Posterior cingulate gyrus (tissue), 11 donors: ENCODE measurements at places on chromosomes 2 and 18.
A peak's percentile ranks its signal among the peaks of the same experiment; 100 is the strongest.

GRCh38 chr2:34827398-34827797 lies 1228.3 kb upstream of the FAM98A start:
- no peak for DNase-seq

GRCh38 chr18:77366720-77367641 lies 117.3 kb downstream of the GALR1 start:
- peak; percentile 66 for DNase-seq

- DNase-seq, result no peak
These were observed 57.1 kb downstream of the PDK1 start for GRCh38 chr2:172613040-172613439.

DNA sequence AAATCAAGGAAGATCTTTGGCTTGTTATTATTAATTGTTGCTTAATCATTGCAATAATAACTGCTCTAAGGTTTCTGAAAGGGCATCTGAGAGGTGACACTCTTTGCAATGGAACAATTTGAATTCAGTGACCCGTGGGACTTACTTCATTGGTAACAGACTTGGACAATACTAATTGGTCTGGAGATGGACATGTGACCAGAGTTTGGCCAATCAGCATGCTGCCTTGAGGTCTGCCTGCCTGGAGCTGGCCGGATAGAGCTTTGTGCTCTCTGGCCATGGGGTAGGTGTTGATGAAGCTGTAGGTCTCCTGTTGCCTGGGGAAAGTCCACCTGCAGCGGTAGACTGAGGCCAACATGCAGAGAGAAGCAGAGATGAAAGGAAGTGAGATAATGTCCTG lies 24.0 kb upstream of the VPS4B start:
- no peak for DNase-seq

DNA sequence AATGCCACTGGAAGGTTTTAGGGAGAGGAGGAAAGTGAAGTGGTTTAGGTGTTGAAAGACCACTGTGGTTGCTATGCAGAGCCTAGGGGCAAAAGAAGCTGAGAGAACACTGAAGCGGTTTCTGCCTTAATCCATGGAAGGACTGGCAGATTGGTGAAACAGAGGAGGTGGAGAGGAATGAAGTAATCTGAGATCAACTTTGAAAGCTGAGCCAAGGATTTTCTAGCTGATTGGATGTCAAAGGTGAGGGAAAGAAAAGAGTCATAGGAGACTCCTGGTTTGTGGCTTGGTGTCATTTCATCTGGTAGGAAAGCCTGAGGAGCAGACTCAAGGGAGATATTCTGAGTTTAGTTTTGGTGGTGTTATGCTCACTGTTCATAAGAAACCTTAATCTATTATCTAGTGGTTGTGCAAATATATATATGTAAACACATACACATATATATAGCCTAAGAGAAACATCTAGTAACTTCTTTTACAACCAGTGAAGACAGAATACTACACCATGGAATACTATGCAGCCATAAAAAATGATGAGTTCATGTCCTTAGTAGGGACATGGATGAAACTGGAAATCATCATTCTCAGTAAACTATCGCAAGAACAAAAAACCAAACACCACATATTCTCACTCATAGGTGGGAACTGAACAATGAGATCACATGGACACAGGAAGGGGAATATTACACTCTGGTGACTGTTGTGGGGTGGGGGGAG lies 134.1 kb upstream of the CREB1 start:
- no peak for DNase-seq

DNA sequence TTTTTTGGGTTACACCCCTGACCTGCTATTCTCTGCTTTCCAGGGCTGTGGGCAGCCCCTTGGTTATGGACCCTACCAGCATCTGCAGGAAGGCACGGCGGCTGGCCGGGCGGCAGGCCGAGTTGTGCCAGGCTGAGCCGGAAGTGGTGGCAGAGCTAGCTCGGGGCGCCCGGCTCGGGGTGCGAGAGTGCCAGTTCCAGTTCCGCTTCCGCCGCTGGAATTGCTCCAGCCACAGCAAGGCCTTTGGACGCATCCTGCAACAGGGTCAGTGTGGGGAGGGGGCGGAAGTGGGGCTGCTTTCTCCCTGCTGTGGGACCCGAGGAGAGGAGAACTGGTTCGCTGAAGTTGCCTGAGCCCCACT lies 9.7 kb upstream of the WNT10A start:
- DNase-seq, result no peak

DNA sequence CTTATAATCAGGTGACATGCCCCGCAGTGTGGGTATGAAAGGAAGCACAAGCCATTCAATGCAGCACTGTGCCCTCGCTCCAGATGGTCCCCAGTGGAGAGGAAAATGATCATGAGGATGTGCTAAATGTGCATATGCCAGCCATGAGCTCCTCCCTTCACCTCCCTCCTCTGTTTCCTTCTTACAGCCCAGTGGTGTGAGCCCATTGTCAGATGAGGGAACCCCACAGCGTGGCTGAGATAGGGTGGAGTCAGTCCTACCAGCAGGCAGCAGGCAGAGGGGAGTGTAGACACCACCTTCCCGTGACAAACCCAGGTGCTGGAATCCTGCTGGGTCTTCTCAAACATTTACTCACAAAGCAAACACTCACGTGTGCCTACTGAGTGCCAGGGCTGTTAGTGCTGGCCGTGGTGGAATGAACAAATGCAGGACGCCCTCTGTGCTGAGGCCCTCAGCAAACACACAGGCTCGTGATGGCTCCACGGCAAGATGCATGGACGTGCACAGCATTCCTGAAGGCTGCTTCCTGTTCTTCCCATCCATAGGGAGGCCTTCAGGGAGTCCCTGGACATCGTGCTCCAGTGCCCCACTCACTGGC lies 181.7 kb upstream of the TPO start:
- DNase-seq, result no peak

GRCh38 chr2:186256540-186256939 lies 229.5 kb upstream of the ZC3H15 start:
- DNase-seq, result no peak

GRCh38 chr2:121171625-121172119 lies 113.3 kb downstream of the TFCP2L1 start:
- no peak for DNase-seq

GRCh38 chr2:74743778-74744177 lies 89.7 kb downstream of the SEMA4F start:
- no peak for DNase-seq

DNA sequence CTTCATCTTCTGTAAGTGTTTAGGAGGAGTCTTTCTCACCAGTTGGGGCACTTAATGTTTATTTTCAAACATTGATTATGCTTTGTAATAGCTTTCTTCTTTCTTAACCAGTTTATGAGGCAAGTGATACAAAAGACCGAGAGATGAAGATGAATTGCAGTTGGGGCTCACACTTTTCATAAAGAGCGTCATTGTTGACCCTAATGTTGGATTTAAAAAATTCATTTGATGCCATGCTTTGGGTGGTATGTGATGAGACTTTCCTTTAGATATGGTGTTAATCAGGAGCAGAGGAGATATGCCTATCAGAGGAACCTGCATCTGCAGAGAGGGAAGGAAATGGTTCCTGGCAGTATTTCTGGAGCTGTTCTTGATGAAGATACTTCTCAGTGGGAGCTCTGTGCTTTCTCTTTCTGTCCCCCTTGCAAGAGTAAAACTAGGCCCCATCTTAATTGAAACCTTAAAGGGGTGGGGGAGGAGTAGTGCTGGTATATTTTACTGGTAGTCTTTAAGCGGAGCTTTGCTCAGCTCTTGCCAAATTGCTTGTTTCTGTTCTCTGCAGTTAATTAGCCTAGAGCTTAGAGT lies 2.3 kb downstream of the EML4 start:
- DNase-seq, result no peak

DNA sequence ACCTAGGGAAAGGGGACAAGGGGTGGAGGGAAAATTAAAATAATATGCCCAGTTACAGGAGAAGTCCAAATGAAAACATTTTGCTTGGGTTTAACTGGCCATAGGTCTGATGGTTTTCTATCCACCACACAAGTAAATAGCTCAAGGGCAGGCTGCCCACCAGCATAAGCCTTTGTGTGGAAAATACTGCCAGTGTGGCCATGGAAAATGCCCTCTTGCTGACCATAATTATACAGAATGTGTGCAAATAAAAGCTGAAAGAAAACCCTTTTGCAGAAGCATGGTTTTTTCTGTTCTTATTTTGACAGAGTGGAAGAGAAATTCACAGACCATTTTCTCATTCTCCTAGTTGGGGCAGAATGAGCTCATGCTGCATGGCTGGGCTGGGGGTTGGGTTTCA lies 111.3 kb upstream of the SIX2 start:
- DNase-seq, result no peak

DNA sequence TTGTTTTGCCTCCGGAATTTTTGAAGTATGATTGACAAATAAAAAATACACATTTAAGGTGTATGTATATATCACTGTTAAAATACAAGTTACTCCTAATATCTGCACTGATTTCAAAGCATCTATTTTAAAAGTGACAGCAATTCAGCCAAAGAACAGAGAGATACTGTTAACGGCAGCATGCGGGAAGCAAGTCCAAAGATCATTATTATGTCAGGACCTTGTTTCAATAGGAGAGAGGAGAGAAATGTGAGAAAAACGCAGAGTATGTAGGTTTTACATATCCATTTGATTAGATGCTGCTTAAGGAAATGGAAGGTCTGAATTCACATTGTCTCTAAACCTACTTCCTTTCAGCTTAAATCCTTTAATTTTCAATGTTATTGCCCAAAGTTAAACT lies 545.5 kb upstream of the SLC8A1 start:
- no peak for DNase-seq

GRCh38 chr18:55088000-55088401 lies 128.7 kb upstream of the CCDC68 start:
- no peak for DNase-seq

DNA sequence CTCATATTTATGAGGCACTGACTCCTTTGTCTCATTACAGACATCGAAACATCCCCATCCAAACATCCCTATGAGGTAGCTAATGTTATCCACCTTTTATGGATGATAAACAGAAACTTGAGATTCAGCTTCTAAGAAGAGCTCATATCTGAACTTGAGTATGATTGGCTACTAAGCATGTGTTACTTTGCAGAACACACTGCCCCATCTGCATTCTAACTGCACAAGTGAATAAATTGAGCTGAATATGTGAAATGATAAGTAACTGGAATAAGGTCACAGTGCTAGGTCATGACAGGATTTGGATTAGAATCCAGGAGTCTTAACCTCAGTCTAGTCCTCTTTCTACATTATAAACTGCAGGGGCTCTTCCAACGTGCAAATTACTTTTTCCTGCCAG lies 172.7 kb downstream of the SETBP1 start:
- no peak for DNase-seq

DNA sequence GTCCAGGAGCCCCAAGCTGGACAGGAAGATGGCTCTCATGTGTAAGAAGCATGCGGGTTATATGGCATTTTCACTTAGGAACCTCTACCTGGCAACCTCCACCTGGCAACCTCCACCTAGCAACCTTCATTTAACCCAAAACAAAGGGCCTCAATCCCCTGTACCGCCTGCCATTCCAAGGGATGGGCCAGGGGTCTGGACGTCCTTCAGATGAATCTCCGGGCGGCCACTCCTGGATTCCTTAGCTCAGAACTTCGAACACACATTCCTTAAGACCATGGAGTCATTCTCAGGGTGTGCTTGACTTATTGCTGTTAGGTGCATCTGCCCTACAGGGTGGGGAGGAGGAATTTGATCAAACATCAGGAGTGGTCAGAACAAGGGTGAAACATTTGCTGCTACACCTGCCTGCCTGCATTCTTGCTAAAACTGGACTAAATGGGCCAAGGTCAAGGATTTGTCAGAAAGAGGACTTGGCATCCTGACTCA lies 277.6 kb downstream of the PHLPP1 start:
- no peak for DNase-seq
